ENCODE measurements at places on chromosomes 2 and 18.

- no peak for DNase-seq
Observed at GRCh38 chr18:76338088-76338487, 157.0 kb downstream of the ZNF516 start.

GRCh38 chr2:8424997-8425900 lies 256.6 kb upstream of the ID2 start:
- DNase-seq = no peak

DNA sequence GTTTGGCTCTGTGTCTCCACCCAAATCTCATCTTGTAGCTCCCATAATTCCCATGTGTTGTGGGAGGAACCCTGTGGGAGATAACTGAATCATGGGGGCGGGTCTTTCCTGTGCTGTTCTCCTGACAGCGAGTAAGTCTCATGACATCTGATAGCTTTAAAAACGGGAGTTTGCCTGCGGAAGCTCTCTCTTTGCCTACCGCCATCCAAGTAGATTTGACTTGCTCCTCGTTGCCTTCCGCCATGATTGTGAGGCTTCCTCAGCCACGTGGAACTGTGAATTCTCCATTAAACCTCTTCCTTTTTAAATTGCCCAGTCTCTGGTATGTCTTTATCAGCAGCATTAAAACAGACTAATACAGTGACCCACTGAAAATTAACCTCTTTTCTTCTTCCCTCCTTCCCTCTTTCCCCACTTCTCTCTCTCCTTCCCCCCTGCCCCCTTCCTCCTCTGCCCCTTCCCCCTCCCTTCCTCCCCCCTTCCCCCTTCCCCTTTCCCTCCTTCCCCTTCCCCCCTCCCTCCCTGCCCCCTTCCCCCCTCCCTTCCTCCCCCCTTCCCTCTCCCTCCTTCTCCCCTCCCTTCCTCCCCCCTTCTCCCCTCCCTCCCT lies 818.8 kb downstream of the SLC4A3 start:
- DNase-seq = no peak

GRCh38 chr2:118577202-118577601 lies 270.2 kb downstream of the EN1 start:
- DNase-seq = no peak

DNA sequence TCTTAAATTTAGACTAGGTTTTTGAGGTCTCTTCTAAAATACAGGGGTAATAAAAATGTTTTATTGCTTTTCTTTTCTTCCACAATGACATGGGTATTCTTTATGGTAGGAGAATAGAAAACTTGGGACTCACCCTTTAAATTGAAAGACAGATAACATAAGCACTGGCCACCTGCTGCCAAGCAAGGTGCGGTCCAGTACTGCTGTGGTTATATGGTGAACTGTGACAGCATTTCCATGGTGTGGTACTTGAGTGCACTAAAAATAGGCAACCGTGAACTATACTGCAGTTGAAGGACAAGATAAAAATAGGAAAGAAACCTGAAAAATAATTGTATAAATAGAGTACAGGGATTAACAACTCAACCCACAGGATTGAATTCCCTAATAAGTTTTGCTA lies 54.4 kb upstream of the GRB14 start:
- no peak for DNase-seq

DNA sequence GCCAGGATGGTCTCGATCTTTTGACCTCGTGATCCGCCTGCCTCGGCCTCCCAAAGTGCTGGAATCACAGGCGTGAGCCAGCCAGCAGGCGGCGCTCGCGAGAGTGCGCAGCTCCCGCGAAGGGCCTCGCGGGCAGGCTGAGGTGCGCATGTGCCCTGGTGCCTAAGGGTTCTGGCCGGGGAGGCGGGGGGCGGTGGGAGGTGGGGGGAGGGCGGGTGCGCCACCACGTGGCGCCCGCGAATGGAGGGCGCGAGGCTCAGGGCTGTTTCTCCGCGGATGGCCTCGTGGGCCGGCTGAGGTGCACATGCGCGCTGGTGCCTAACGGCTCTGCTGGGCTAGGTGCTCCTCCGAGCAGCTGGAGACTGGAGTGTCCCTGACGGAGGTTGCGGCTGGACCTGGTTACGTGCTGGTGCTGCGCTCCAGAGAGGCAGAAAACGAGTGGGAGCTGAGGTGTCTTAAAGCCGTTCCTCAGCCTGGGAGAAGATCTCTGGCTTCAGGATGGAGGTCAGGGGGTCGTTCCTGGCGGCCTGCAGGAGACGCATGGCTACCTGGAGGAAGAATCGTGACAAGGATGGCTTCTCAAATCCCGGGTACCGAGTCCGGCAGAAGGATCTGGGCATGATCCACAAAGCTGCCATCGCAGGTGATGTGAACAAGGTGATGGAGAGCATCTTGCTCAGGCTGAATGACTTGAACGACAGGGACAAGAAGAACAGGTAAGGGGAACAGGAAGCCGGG lies at the start of gene ANKRD62:
Gene ANKRD62 (plus strand): TSS at position 324 of the 738 bp plus-strand sequence. CDS start 175 bp downstream, at position 499.
- DNase-seq = no peak

DNA sequence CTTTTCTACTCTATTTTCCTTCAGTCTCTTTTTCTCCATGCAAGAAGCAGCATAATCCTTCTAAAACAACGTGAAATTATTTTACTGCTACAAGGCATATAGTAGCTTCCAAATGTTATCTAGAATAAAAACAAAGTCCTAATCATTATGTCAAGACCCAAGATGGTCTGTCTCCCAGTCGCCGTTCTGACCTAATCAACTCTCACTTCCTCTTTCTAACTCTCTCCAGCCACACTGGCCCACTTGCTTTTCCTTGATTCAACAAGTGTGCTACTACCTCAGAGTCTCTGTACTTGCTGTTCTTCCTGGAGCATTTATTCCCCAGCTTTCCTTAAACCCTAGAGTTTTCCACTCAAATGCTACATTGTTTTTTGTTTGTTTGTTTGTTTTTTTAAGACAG lies 1491.2 kb downstream of the LRP1B start:
- no peak for DNase-seq

DNA sequence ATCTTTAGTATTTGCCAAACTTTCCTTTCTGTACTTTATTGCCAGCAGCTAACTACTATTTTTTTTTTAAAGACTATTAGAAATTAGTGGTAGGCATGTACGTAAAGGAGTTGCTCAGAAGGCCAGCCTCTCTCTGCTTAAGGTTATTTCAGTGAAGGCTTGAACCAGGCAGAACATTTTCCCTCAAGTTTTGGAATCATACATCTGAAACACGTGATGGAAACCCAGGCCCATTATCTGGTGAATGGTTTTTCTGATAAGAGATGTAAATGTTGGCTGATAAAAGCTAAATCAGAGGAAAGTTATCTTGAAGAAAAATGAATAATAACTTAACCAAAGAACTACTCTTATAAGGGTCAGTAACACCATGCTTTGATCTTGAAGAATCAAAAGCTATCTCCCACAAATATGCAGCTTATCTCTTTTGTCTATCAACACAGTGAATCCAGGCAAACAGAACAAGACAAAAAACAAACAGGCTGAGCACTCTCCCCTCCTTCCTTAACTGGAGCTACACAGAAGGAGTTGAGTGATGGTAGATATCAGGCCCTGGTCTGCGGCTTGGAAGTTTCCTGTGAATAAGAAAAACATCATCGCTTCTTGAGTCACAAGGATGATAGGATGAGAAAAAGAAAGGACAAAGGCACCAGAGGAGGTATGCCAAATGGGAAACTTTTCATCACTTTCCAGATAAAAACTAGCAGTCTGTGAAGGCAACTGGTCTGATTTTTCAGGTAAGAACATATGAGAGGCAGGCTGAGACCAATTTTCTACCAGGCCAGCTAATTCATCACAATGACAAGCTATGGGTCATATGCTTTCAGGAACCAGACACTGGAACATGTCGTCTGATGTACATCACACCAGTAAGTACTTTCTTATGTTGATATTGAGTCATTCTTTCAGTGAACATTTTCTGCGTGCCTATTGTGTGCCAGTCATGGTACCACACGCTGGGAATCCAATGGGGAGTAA lies 88.4 kb upstream of the STK17B start:
- DNase-seq = peak; percentile 64

Data from hematopoietic multipotent progenitor cell treated with erythropoietin and hydrocortisone succinate and interleukin-3 and kit ligand, for 8 days (in vitro differentiated cells).